Activated T-cell treated with anti-CD3 and anti-CD28 coated beads, Interleukin-2, amount 50 U/mL, for 4 hours (primary cell): ENCODE measurements at places on chromosomes 3 and 15.
A peak's percentile ranks its signal among the peaks of the same experiment; 100 is the strongest.

GRCh38 chr15:78339559-78339958 is 594 bp upstream of the CRABP1 start:
- no peak for DNase-seq

GRCh38 chr15:75314552-75315290 is 21.1 kb upstream of the COMMD4 start:
- no peak for DNase-seq

DNA sequence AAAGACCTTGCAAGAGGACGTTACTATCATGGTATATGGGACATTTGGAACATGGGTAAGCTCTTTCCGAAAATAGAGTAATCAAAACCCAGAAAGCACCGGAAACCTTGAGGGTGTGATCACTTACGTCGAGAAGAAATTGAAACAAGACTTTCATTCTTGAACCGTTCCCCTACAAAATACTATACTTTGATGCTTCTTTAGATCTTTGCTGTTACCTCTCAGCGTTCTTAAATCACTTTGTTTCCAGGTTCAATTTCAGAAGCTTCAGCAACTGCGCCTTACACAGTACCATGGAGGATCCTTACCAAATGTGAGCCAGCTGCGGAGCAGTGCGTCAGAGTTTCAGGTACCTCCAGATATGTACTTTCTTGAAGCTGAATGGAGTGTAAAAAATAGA is 10.1 kb downstream of the CRTC3 start:
- DNase-seq = peak; percentile 22

DNA sequence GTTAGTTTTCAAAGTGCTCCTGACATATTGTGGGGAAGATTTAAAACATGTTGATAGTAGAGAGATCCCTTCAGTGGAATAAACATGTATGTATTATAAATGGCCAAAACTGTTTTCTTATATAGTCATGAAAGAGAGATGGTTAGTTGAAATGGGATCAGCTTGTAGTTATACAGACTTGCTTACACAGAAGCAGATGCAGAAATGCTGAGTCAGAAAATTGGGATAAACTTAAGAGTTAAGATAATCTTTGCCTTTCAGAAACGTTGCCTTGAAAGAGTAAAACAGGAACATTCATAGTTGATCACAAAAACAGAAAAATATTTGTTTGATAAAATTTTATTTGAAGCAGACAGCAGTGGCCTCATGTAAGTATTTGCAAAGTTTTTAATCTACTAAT is 433.2 kb upstream of the BCHE start:
- DNase-seq = no peak

GRCh38 chr3:182755712-182756111 is 37.6 kb upstream of the ATP11B start:
- DNase-seq = no peak

DNA sequence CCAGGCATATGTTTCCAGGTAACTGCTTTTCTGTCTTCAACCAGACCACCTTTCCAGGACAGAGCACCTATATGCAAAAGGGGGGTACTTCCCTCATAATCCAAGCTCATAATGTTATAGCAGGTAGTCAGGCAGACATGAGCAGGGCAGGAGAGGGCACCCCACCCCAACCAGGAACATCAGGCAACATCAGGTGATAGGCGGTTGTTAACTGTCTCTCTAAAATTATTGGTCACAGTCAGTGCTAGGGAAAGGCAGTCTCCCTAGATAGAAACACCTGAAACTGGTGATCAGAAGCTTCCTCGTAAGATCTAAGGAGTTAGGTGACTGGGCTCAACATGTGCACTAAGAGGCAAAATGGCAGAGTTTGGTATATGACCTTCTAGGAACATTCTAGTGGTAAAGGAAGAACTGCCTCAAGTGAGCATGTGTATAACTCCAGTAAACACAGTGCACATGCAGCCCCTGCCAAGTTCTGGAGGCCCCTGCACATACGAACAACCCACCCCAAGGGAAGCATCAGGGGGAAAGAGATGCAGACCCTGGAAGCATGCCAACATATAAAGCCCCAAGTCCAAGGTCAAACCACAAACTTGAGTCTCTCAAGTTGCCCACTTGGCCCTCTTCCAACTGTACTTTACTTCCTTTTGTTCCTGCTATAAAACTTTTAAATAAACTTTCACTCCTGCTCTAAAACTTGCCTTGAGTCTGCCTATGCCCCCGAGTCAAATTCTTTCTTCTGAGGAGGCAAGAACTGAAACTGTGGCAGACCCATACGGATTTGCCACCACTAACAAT is 270.9 kb downstream of the ULK4 start:
- DNase-seq = no peak

GRCh38 chr15:39515765-39516164 is 65.1 kb upstream of the THBS1 start:
- DNase-seq = no peak

- no peak for DNase-seq
Observed at GRCh38 chr3:5016211-5017161, 37.2 kb downstream of the BHLHE40 start.

- no peak for DNase-seq
Observed at GRCh38 chr15:86506401-86506800, 426.7 kb downstream of the AGBL1 start.

- peak; percentile 36 for DNase-seq
Observed at GRCh38 chr3:183265834-183266417, 12.9 kb downstream of the B3GNT5 start.

DNA sequence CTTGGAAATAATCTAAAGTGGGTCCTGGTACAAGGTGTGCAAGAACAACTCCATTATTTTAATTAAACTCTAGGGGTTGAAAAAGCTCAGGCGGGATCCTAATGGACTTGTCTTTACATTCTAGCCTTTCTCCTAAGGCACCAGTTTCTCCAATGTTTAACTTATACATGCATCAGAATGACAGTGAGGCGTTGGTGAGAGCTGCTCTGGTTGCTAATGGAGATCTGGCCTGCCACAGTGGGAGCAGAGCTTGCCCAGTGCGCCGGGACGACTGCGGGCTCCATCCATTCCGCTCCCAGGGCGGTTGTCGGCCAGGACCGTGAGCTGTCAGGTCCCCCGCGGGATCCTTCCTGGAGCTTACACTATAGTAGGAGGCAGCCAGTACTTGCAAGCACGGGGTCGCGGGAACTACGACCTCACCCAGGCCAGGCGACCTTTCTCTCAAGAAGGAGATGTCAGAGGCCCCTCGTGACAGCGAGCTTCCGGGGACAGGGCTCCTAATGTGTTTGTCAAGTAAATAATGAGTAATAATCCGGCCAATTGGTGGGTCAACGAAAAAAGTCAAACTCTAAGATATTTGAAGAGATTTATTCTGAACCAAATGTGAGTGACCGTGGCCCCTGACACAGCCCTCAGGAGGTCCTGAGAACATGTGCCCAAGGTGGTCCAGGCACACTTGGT is 991 bp upstream of the HIGD1A start:
- DNase-seq = no peak

DNA sequence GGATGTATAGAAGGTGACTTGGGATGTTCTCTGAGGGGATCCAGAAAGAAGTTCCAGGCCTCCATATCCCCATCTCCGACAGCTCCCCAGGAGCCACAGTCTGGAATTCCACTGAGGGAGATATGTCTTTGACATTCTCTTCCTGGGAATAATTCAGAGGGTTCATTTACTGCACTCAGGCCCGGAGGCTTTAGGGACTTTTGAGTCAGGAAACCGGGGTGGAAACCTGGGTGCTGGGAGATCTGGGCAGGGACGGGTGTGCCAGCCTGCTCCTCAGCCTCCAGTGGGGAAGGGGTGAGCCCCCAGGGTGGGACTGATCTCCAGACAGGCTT is 147.7 kb downstream of the SMAD6 start:
- DNase-seq = no peak

GRCh38 chr3:194304186-194304917 is 46.8 kb downstream of the CPN2 start:
- no peak for DNase-seq

DNA sequence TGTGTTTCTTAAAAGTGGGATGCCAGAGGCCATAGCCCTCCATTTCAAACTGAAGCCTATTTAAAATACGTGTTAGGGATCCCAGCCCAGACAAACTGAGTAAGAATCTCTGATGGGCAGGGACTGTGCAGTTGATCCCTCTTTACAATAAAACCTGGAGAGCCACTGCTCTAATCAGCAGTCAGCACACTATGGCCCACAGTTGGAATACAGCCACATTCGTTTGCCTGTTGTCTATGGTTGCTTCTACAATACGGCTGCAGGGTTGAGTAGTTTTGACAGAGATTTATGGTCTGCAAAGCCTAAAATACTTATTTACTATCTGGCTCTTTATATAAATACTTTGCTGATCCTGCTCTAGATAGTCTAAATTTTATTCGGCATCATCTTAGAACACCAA is 32.4 kb downstream of the TJP1 start:
- no peak for DNase-seq

GRCh38 chr15:79933231-79933630 is 36.4 kb upstream of the MTHFS start:
- no peak for DNase-seq

GRCh38 chr3:149271669-149272068 is 50.0 kb upstream of the CP start:
- DNase-seq = no peak

GRCh38 chr3:186946756-186947375 is 16.5 kb downstream of the ST6GAL1 start:
- no peak for DNase-seq

DNA sequence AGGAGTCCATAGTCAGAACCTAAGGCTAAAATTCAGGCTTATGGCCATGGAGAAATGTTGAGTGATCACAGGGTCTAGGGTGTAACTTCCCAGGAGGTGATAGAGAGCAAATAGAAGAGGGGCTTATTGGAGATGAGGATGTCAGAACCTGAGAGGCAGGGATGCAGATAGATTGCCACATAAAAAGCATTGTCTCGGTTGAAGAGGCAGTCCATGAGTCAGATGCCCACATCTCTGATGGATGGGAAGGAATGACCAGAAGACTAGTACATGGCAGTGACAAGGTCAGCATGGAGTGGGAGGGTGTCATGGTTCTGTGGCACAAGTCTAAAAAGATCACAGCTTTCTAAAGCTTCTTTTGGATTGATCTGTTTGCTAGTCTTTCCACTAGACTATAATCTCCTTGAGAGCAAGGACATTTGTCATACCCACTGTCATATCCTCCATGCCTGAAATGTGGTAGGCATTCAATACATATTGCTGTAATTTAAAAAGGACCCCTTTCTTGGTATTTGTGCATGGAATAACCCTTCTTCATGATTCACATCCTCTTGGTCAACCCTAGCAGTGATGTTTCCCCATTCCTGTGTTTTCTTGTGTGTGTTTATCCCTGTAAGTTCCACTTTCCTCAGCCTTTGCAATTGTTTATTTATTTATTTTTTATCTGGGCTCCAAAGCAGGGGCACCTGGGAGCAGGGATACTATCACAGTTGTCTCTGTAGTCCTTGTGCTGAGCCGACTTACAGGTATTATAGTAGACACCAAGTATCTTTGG is 613.4 kb upstream of the CFAP20DC start:
- DNase-seq = no peak

DNA sequence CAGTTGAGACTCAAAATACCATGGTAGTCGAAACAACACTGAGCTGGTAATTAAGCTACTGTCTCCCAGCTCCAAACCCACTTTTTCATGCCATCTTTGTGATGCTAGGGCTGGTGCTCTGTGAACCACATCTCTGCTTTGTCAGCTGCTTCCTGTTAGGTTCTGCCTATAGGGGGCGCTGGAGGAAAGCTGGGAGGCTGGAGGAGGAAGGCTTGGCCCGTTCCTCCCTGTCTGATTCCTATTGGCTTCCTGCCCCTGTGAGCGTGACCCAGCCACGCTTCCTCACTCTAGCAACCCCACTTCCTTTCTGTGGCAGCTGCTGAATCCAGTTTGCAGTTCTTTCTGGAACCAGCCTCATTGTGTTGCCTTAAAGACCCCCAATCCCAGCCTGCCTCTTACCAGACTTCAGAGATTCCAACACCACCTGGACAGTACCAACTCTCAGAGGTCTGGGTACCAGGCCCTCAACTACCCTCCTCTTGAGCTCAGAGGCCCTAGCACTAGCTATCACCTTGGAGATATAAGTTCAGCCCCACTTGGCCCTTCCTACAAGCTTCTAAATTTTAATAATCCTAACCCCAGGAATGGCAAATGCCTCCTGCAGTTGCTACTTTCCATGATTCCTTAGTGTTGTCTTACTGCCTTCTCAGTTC is 120.9 kb downstream of the ERC2 start:
- DNase-seq = no peak

DNA sequence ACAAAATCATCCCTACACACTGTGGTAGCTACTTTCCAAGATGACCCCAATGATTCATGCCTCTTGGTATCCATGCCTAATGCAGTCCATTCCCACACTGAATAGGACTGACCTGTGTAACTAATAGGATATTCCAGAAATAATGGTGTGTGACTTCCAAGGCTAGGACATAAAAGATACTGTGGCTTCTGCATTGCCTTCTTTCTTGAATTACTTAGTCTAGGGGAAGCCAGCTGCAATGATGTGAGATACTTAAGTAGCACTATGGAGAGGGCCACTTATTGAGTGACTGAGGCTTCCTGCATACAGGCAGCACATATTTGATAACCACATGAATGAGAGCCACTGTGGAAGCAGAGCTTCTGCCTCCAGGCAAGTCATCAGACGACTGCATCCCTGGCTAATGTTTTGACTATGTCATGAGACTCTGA is 50.1 kb downstream of the NR1I2 start:
- DNase-seq = no peak

- no peak for DNase-seq
Observed at GRCh38 chr3:16848007-16848406, 36.7 kb upstream of the PLCL2 start.

DNA sequence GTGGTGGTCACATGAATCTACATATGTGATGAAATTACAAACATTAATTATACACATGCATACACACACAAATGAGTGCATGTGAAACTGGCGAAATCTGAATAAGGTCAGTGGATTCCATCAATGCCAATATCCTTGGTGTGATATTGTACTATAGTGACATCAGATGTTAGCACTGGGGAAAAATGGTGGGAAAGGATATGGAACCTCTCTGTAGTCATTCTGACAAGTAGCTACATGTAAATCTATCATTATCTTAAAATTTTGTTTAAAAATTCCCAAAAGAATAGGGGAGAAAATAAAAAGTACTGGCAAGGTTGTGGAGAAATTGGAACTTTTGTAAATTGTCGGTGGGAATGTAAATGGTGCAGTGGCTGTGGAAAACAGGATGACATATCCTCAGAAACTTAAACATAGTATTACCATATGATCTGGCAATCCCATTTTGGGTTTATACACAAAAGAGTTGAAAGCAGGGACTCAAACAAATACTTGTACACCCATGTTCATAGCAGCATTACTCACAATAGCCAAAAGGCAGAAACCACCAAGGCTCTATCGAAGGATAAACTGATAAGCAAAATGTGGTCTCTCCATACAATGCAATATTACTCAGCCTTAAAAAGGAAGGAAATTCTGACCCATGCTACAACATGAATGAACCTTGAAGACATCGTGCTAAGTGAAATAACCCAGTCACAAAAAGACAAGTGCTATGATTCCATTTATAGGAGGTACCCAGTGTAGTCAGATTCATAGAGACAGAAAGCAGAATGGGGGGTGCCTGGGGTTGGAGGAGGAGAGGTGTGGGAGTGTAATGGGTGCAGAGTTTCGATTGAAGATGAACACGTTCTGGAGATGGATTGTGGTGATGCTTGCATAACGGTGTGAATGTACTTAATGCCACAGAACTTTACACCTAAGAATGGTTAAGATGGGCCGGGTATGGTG is 25.3 kb upstream of the HRH1 start:
- no peak for DNase-seq

GRCh38 chr3:64518950-64519349 is 168.8 kb downstream of the ADAMTS9 start:
- no peak for DNase-seq
